Activated CD4-positive, alpha-beta T cell treated with anti-CD3 and anti-CD28 coated beads, Interleukin-2, amount 10 ng/mL, durations not matched to agents 7 days and 5 days (primary cell): ENCODE measurements at places on chromosomes 4 and X.

DNA sequence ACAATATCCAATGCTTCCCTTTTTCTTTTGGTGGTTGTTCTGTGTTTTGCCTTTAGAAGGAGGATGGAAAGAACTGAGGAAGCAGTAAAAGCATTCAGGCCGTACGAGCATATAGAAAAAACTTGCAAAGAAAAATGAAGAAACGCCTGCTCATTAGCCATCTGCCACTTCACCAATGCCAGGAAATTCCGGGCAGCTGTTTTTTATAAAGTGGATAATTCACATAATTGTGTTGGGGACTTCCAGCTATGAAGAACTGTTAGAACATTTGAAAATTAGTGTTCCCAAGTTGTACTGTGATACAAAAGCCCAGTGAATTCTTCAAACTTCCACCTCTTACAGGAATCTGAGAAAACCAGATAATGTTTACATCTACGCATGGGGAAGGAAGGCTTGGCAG is 11.7 kb downstream of the RELL1 start:
- H3K4me3 ChIP-seq = no peak overlapping the region
- peaks cover 85% of the 10 kb centered on the region for H3K4me1 ChIP-seq
- H3K36me3 ChIP-seq = peaks cover 64% of the 10 kb centered on the region
- no peak overlapping the region for H3K27ac ChIP-seq

- H3K4me3 ChIP-seq = no peak overlapping the region
- H3K36me3 ChIP-seq = no peaks in the 10 kb centered on the region
- DNase-seq = no peak
- no peaks in the 10 kb centered on the region for H3K4me1 ChIP-seq
- H3K27ac ChIP-seq = no peak overlapping the region
Observed at GRCh38 chr4:13706716-13707115, 79.2 kb upstream of the BOD1L1 start.

DNA sequence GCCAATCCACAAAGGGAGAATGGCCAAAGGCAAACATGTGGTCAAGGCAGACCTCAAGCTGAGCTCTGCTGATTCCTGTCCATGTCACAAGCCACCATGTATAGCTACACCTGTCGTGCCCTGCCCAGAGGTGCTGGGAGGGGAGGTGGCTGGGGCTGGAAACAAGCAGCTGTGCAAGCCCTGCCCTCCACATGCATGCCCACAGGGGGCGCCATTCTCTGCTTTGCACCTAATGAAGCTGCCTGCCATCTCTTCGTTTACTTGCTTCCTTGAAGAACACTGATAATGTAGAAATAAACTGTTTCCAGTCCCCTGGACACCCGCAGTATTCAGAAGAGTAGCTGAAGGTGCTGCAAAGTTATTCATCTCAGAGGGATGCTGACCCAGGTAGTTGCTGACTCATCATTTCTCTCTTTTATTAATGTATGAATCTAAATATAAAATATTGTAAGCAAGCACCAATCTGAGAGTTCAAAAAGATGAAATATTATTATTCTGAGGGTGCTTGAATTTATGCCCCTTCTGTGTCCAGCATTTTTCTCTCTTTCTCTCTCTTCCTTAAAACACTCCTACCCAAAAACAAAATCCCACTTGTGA is 278.6 kb downstream of the ADGRA3 start:
- peak; percentile 52 for DNase-seq
- H3K36me3 ChIP-seq = no peaks in the 10 kb centered on the region
- H3K27me3 ChIP-seq = no peaks in the 10 kb centered on the region
- H3K27ac ChIP-seq = peak overlapping the region; percentile 33
- peaks cover 13% of the 10 kb centered on the region for H3K4me1 ChIP-seq

- no peaks in the 10 kb centered on the region for H3K4me1 ChIP-seq
- H3K36me3 ChIP-seq = peaks cover 9% of the 10 kb centered on the region
- H3K27me3 ChIP-seq = no peaks in the 10 kb centered on the region
- no peak overlapping the region for H3K27ac ChIP-seq
Observed at GRCh38 chr4:25213347-25213979, 20.4 kb upstream of the PI4K2B start.

DNA sequence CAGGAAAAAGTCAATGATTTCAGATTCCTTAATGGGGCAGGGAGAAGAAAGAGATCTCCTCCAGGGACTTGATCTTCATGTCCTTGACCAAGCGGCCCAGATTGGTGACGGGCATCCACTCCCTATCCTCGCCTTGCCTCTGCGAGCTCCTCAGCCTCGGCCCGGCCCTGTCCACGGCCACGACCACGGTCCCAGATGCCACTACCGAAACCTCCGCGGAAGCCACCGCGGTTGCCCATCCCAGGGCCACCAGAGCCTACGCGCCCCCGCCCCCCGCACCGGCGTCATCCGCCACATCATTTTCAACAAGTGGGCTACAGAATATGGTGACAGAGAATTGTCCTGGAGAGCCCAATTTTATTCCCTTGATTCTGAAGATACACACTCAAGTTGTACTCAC is 751.2 kb upstream of the PABPC4L start:
- no peak overlapping the region for H3K4me3 ChIP-seq
- no peak for DNase-seq
- H3K4me1 ChIP-seq = no peaks in the 10 kb centered on the region
- no peak overlapping the region for H3K27ac ChIP-seq

- DNase-seq = no peak
- no peak overlapping the region for H3K27ac ChIP-seq
- H3K36me3 ChIP-seq = no peaks in the 10 kb centered on the region
- H3K27me3 ChIP-seq = no peaks in the 10 kb centered on the region
Observed at GRCh38 chr4:3703677-3704521, 62.3 kb upstream of the ADRA2C start.

- DNase-seq = no peak
- peaks cover 2% of the 10 kb centered on the region for H3K27me3 ChIP-seq
- peaks cover 6% of the 10 kb centered on the region for H3K4me1 ChIP-seq
- H3K4me3 ChIP-seq = no peak overlapping the region
Observed at GRCh38 chr4:10625131-10625530, 59.4 kb downstream of the CLNK start.

- no peak overlapping the region for H3K4me3 ChIP-seq
- H3K36me3 ChIP-seq = no peaks in the 10 kb centered on the region
- H3K27ac ChIP-seq = no peak overlapping the region
- no peaks in the 10 kb centered on the region for H3K4me1 ChIP-seq
Observed at GRCh38 chr4:170122252-170122651, 32.5 kb upstream of the AADAT start.

DNA sequence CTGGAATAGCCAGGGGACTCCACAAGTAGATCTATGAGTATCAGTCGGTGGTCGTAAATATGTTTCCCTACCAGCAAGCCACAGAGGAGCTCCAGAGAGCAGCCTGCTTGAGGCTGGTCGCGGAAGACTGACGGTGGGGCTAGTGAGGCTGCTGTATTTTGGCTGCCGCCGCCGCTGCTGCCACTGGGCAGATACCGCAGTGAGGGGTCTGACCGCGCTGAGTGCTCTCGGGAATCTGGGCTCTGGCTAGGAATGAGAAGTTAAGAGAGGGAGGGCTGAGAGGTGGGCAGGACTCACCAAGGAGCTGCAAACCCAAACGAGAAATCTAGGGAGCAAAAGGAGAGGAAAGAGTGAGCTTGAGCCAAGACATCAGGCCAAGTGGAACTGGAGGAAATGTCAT is at the start of gene EXOC1L:
EXOC1L (plus strand) TSS at position 157 of the 400 bp plus-strand sequence; CDS start at position 394, 237 bp downstream.
- H3K4me3 ChIP-seq = no peak within 1 kb of the TSS
- H3K36me3 ChIP-seq = no peaks in the 10 kb centered on the region
- peaks cover 2% of the 10 kb centered on the region for H3K4me1 ChIP-seq
- H3K27ac ChIP-seq = no peak within 1 kb of the TSS

DNA sequence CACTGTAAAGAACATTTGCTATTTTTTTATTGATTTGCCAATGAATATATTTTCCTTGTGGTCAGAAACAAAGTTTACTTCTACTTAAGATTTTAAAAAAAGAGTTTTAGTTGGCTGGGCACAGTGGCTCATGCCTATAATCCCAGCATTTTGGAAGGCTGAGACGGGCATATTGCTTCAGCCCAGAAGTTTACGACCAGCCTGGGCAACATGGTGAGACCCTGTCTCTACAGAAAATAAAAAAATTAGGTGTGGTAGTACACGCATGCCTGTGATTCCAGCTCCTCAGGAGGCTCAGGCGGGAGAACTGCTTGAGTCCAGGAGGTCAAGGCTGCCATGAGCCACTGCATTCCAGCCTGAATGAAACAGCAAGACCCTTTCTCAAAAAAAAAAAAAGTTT is 36.8 kb downstream of the LRP2BP start:
- DNase-seq = no peak
- no peak overlapping the region for H3K27ac ChIP-seq
- H3K4me3 ChIP-seq = no peak overlapping the region
- peaks cover 9% of the 10 kb centered on the region for H3K36me3 ChIP-seq
- no peaks in the 10 kb centered on the region for H3K27me3 ChIP-seq
